Calu3 (cell line): ENCODE measurements at places on chromosomes 4 and X. TPM values are rescaled to one million over a fixed set of nuclear protein-coding genes. Genes with fewer than 3 reads are reported as not detected.

The TMEM144 gene
- total RNA-seq: 6.0 and 11.8 TPM in 2 replicates

The RBMXL3 gene
- total RNA-seq: not detected in 2 replicates

The RAB33A gene
- not detected in 2 replicates for total RNA-seq

The SCD5 gene
- total RNA-seq: 13.9 and 16.3 TPM in 2 replicates

The NAAA gene
- 6.2 and 8.2 TPM in 2 replicates for total RNA-seq

The VCX3B gene
- not detected in 2 replicates for total RNA-seq

The HSFX1 gene
- total RNA-seq: 1.3 and 3.4 TPM in 2 replicates

The FAM193A gene
- 20.0 and 22.2 TPM in 2 replicates for total RNA-seq

The LIN54 gene
- total RNA-seq: 16.3 and 16.4 TPM in 2 replicates

The CXorf65 gene
- total RNA-seq: not detected in 2 replicates

The SMARCA1 gene
- total RNA-seq: 10.1 and 11.0 TPM in 2 replicates

The AFM gene
- total RNA-seq: not detected in 2 replicates

The MSANTD1 gene
- total RNA-seq: 1.4 and 1.6 TPM in 2 replicates

The PNMA6A gene
- total RNA-seq: 0.31 and 0.44 TPM in 2 replicates

The PAGE4 gene
- not detected in 2 replicates for total RNA-seq

The IQCM gene
- not detected in 2 replicates for total RNA-seq

The ZNF711 gene
- total RNA-seq: 6.0 and 8.0 TPM in 2 replicates

The ZCCHC18 gene
- total RNA-seq: 0.52 and 0.61 TPM in 2 replicates

The ENPP6 gene
- not detected in 2 replicates for total RNA-seq

The BRS3 gene
- total RNA-seq: not detected in 2 replicates

The SSX4 gene
- total RNA-seq: not detected in 2 replicates

The SPANXA2 gene
- total RNA-seq: not detected in 2 replicates

The IDUA gene
- total RNA-seq: 36.9 and 38.8 TPM in 2 replicates

The ALB gene
- not detected in 2 replicates for total RNA-seq

The LARP7 gene
- total RNA-seq: 22.6 and 27.4 TPM in 2 replicates

The PLXNB3 gene
- total RNA-seq: 37.5 and 49.2 TPM in 2 replicates

The SOWAHB gene
- 3.7 TPM in 2 replicates for total RNA-seq

The ERAS gene
- total RNA-seq: 0.47 and 0.49 TPM in 2 replicates

The CTAG2 gene
- total RNA-seq: not detected in 2 replicates

The FAM9C gene
- total RNA-seq: not detected in 2 replicates

The RENBP gene
- 0.80 and 1.6 TPM in 2 replicates for total RNA-seq

The SLC4A4 gene
- total RNA-seq: 14.6 TPM in 2 replicates

The TRIML2 gene
- total RNA-seq: not detected in 2 replicates

The PPP1R2C gene
- total RNA-seq: not detected in 2 replicates

The AMBN gene
- total RNA-seq: not detected in 2 replicates

The PDGFC gene
- 52.1 and 64.5 TPM in 2 replicates for total RNA-seq

The GABRQ gene
- total RNA-seq: not detected in 2 replicates

The N4BP2 gene
- total RNA-seq: 5.0 and 5.3 TPM in 2 replicates

The F8A1 gene
- total RNA-seq: 20.8 and 24.4 TPM in 2 replicates

The FAM47A gene
- not detected in 2 replicates for total RNA-seq

The BEX5 gene
- 3.9 and 4.8 TPM in 2 replicates for total RNA-seq
